ENCODE measurements at places on chromosomes 11 and 22.

- no peak for DNase-seq
Measured at GRCh38 chr11:35085531-35086165, 53.3 kb upstream of the CD44 start.

DNA sequence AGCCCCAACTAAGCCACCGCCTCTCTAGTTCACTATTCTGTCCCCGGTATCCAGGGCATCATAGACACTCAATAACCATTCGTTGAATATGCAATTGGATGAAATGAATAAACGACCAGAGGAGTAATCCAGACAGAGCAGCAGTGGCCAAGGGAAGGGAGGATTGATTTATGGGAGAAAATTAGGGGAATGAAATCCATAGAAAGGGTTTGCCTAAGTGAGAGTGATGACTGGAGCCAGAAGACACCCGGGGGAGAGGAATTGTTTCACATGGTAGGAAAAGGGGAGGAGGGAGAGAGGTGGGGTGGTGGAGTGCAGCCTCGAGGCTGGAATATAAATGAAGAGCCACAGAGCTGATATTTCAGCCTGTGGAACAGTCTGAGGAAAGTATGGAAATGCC, 168.2 kb downstream of the COMMD9 start:
- DNase-seq: no peak

DNA sequence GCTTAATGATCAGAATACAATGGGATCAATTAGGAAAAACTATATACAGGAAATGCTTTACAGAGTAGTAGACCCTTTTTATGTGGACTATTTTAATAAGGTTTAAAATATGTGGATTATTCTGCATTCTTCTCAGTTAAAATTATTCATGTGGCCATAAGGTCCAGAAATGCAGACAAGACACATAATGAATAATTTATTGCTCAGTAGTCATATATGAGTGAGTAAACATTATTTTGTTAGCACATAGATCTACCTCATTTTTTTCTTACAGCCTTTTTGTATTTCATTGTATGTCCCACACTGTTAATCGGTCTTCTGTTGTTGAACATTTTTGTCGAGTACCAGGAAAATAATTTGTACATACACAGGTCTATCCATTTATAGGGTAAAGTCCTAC, 20.8 kb downstream of the MED17 start:
- no peak for DNase-seq

DNA sequence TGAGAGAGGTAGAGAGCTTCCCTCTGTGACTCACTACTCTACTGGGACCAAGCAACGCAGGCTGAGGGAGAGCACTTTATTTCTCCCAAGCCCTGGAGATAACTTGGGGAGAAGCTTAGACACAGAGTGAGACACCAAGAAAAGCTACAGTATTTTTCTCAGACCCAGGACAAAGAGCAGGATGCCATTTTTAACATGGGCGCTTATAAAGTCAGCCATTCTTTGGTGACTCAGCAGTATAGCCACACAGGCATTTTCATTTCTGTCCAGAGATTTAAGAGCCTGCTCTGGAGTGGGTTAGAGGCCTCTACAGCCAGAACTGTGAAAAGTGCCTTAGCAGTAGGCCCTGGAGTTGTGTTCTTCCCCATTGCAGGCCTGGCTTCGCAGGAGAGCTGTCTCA, 55.0 kb upstream of the GLYAT start:
- no peak for DNase-seq

DNA sequence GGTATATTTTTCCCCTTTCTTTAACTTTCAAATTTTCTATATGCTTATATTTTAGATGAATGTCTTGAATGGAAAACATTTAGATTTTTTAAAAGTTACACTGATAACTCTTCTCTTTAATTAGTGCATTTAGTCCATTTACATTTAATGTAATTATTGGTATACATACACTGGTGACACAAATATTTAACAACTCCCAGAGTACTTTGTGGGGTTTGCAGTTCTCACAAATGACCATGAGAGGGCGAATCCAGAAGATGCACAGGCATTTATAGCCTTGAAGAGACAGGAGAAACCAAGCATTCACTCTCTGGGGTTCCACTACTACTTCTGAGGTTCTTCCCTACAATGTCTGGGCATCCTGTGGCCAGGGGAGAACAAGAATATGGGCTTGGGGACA, 125.1 kb downstream of the TIMP3 start:
- no peak for DNase-seq

DNA sequence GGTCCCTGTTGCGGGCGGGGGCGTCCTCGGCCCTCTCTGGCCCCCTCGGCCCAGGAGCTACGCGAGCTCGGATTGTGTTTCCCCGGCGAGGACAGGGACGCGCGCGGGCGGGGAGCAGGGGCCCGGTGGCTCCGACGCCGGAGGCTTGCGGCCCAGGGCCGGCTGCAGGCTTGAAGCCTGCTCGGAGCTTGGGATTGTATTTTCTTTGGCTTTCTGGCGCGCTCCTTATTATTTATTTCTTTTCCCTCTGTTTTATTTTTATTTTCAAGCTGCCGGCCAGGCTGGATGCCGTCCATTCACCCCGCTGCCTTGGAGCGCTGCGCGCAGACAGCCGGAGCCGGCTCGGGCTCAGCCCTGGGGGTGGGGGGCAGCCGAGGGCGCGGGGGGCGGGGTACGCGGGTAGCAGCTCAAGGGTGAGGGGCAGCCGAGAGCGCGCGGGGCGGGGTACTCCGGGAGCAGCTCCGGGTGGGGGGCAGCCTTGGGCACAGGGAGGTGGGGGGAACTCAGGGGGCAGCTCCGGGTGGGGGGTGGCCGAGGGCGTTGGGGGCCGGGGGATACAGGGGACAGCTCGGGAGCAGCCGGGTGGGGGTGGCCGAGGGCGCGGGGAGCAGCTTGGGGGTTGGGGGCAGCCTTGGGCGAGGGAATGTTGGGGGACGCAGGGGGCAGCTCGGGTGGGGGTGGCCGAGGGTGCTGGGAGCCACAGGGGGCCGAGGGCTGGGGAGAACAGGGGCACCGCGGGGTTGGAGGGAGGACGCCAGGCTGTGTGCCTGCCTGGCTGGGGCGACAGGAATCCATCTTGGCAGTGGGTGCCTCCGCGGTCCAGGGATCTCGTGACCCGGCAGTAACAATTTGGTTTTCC, 42.7 kb downstream of the KCNJ1 start:
- DNase-seq: no peak

DNA sequence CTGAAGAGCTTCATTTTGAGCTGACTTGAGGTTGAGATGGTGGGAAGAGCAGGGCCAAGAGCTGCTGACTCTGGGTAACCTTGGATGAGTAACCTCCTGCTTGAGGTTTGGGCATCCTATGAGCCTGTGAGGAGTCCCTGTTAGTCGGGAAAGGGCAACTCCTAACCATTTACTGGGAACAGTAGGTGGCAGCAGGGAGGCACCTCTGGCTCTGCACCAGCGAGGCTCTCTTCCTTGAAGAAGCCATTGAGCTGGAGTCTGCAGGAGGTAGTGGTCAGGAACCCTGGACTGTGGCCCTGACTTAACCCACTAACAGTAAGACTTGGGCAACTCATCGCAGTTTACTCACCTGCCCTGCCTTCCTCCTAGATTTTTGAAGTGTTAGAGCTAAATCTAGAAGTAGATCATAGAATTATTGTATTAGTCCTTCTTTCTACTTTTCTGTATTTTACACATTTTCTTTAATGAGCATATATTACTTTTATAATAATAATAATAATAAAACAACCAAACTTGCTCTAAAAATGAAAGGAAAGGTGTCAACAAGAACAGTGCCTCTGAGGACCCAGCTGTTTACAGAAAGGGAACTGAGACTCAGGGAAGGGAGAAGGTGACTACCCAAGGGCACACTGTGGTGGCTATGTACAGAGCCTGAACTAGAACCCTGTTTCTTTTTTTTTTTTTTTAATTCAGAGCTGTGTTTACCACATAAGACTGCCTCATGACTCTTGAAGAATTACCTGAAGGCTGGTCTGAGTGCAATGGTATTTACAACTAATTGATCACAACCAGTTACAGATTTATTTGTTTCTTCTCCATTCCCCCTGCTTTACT, 47.5 kb downstream of the MEI1 start:
- peak; percentile 45 for DNase-seq

DNA sequence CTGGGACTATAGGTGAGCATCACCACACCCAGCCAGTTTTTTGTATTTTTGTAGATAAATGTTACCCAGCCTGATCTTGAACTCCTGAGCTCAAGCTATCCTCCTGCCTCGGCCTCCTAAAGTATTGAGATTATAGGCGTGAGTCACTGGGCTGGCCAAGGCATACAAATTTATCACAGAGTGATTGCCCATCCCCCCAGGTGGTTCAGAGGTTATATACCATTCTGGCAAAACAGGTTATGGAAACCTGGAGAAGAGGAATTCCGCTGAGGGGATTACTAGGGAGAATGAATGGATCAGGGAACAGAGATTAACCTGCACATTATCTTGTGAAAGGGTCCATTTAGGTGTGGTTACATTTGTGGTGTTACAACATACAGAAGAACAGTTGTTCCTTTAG, 8.1 kb downstream of the ATG13 start:
- DNase-seq: no peak

- DNase-seq: no peak
Measured at GRCh38 chr11:102115557-102115956, 5.3 kb downstream of the YAP1 start.

GRCh38 chr11:96151501-96151900, 191.5 kb downstream of the MAML2 start:
- DNase-seq: no peak

DNA sequence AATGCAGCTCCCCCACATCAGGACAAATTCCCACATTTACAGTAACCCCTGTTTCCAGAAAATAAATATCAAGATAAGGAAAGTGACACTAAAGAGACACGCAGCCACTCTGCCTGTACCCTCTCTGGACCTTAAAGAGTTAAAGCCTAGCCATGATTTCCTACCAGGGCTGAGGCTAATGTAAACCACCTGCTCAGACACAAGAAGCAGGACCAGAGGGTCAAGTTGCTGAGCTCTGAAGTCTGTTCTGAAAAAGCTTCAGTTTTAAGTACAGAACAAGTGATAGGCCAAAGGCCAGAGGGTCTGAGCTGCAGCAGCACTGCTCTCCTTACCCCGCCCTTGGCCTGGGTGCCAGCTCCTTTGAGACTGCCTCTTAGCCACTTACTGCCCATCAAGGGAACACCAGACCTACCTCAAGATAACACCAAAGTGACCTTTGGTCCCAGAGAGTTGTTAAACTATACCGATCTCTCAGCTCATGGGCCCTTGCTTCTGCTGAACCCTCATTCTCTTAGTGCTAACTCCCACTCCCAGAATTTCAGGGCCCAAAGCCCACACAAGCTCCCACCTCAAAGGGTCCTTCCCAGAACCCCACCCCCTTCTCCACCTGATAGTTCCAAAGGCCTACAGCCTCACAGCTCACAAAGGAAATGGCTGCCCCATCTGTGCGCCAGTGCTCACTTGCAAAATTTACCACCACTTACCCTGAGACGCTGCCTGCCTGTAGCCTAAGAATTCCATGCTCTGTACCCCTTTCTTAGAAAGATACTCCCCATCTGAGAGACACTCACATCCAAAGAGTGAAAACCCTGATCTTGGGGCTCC, 40.5 kb downstream of the IL18BP start:
- no peak for DNase-seq

DNA sequence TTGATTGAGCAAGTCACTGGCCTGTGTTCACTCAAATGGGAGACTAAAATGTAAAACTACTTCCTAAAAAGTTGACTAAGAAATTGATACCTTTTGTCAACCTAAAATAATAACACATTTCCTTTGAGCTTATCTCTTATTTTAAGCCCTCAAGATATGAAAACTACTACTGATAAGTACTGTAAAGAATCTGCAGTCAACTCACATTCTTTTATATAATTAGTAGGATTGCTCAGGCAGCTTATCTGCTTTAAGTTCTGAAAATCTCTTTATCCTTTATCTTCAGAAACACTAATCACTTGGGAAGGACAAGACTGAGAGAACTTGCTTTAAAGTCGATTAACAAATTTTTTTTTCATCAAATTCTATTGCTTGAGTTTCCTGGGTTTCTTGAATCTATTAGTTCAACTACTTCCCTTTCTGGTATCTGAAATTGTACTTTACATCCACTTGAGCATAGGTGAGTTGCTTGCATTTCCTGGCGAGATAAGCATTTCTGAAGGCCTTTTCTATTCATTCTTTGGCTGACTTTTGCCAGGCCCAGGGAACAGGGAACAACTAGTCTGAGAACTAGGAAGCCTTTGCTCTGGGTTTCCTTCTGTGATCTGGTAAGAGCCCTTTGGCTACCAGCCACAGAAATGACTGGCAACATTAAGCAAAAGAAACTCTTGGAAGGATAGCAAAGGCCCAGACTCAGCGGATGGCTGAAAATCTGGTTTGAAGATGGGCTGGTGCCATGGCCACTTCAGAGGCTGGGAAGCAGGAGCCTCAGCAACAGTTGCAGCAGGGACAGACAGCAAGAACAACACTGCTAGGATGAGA, 19.3 kb upstream of the CSRP3 start:
- no peak for DNase-seq

DNA sequence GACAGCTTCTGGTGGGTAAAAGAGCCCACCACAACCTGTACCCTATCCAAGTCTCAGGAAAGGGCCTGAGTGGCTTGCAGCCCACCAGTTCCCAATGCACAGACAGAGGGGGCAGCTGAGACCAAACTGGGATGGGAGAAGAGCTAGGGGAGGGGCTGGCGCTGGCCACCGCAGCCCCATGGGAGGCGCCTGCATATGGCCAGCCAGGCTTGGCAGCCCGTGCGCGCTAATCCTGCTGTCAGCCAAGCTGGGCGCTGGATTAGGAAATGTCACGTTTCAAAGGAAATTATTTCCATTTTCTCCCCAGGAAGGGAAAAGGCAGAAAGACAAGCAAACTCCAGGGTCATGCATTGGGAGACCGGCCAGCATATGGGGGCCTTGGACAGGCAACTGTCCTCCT, 236.8 kb downstream of the BUD13 start:
- no peak for DNase-seq

DNA sequence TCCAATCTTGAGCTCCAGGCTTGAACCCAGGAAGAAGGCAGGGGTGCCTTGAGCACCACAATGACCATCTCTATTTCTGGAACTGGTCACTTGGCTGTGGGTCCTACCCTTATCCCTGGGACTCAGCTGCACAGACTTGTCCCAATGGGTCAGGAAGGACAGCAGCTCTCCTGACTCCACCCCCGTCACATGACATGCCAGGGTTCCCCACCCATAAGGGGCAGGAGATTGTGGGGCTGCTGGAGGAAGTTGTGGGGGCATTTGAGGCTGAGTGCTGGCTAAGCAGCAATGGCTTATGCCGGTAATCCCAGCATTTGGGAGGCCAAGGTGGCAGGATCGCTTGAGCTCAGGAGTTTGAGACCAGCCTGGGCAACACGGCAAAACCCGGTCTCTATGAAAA, 56.2 kb downstream of the NFAM1 start:
- no peak for DNase-seq

GRCh38 chr11:117959438-117960149, 26.6 kb upstream of the IL10RA start:
- DNase-seq: no peak

DNA sequence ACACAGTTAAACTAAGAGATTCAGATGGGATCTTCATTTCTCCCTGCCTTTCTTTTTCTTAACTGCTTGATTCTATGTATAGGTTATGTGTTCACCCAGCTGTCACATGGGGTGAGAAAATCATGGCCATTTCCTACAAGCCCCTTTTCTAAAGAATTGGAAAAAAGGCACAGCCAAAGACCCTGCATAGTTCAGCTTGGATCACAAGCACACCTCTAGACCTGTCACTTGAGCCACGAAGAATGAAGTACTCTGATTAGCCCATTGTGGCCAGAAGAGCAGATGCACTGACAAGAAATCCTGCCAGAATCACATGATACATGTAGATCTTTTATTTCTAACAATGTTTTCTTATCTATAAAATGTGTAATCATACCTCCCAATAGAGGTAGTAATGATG, 69.7 kb downstream of the RAB38 start:
- no peak for DNase-seq

- DNase-seq: no peak
Measured at GRCh38 chr11:116835042-116835772, 2.2 kb downstream of the APOA1 start.
